Stimulated activated CD4-positive, alpha-beta T cell treated with anti-CD3 and anti-CD28 coated beads, Interleukin-4, amount 100 ng/mL, for 24 hours (primary cell): ENCODE measurements at places on chromosomes 11 and 22.

- no peak for DNase-seq
Measured at GRCh38 chr11:77039491-77040400, 5.5 kb downstream of the B3GNT6 start.

- no peak for DNase-seq
Measured at GRCh38 chr11:64752175-64752970, 7.4 kb downstream of the PYGM start.

- DNase-seq = no peak
Measured at GRCh38 chr22:30204742-30205111, 41.8 kb downstream of the LIF start.

DNA sequence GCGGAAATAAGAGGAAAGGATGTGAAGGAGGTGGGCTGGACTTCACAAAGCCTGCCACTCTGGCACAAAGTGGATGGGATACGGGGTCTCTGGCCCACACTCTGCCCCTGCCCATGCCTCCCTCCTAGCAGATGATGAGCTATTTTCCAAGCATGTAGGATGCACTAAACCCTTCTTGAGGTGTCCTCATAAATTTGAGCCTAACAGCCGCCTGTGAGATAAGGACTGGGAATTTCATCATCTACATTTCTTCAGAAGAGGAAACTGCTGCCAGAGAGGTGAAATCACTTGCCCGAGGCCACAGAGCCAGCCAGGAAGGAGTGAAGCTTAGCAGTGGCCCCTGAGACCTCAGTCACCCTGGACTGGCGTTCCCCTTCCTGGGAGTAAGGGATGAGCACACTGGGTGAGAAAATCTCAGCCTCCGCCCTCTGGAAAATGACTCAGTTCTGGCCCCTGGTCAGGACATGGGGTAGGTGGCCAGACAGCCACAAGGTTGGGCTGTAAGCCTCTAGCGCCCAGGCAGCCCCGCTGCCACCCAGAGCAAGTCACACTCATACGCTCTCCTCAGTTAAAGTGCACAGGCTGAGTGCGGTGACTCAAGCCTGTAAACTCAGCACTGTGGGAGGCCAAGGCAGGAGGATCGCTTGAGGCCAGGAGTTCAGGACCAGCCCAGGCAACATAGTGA is 27.9 kb downstream of the MB start:
- DNase-seq = no peak

DNA sequence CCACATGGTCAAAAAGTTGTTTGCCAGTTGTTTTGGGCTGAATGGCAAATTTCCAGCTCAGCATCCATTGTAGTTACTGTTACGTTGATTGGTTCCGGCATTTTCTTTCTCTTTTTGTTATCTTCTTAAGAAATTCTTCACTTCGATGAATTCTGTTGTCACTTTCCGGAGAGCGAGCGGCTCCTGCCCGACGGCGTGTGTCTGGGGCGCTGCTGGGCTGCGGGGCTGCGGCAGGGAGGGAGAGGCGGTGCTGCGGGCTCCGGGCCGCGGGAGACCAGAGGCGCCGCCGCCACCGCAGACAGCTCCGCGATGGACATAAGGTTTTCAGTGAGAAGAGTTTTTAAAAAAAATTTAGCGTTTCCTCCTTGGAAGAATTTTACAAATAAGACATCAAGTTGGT is 117.4 kb downstream of the RRM1 start:
- DNase-seq = no peak
